NCI-H1417 (cell line): ENCODE measurements at places on chromosomes 13 and 19.

DNA sequence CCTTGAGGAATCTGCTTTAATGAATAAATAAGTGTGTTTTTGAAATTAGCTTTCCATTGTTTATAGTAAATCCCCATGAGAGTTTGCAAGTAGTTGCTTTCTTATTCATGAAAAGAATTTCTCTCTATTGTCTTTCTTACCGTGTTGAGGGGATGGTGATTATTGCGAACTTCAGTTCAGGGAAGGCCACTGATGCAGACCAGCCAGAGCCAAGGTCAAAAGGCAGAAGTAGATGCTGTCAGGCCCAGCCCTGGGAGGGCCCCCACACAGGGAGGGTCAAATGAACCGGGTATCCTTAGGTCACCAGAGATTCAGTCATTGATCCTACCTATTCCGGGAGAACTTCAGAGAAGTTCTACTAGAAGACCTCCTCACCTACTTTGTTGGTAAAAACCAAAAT is 185.9 kb downstream of the NUFIP1 start:
- DNase-seq: no peak

- DNase-seq: no peak
Observed at GRCh38 chr19:54186351-54186750, 3.0 kb downstream of the MBOAT7 start.

DNA sequence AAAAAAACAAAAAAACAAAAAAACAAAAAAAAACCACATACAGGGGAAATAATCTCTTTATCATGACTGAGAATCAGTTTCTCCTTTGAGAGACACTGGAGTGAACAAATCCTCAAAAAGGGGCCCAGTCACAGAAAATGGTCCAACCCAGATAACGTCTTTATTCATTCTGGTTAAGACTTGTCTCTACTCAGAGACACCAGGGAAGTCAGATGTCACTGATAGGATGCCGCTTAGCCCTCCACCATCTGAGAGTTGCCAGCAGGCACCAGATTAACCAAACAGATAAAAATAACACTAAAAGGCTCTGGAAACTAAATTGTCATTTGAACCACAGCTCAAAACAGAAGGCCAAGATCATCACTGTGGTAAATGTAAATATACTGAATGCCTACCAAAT is 1163.4 kb upstream of the ATXN8OS start:
- DNase-seq: no peak

DNA sequence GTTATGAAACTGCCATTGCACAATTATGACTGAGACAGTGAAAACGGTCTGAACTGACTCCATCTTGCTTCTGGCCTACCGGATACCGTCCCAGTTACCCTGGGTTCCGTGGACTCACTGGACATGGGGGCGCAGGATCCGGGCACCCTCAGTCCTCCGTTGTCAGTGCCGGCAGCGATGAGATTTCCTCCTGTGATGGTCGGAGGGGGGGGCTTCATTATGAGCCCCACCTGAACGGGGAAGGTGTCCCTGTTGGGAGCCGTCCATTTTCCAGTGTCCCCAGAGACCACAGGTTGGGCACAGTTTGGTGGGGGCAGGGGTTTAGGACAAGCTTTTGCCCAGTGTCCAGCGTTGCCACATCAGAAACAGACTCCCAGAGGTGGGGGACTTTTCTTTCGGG is 23.4 kb downstream of the TMEM255B start:
- DNase-seq: no peak

- no peak for DNase-seq
Observed at GRCh38 chr13:88097541-88097940, 426.4 kb downstream of the SLITRK5 start.

DNA sequence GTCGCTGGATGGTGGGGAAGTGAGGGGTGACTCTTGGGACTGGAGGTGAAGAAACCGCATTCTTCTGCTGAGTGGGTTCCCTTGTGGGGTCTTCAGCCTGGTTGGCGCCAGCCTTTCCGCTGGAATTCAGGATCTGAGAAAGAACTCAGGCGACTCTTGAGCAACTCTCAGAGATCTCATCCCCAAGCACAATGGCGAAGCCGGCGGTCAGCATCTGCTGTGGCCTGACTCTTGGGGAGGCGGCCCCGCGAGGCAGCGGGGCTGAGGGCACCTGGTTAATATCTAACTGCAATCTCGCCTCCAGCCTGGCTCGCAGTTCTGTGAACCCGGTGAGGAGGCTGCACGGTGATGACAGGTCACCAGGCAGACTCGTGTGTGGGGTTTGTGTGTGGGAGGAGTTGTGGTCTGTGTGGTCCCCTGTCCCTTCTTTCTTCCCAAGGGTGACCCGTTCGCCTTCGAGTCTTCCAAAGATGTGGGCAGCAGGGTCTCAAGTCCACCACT is 883 bp downstream of the ZNF441 start:
- DNase-seq: peak; percentile 55

- DNase-seq: no peak
Observed at GRCh38 chr13:81089371-81090157, 748.6 kb upstream of the SPRY2 start.

DNA sequence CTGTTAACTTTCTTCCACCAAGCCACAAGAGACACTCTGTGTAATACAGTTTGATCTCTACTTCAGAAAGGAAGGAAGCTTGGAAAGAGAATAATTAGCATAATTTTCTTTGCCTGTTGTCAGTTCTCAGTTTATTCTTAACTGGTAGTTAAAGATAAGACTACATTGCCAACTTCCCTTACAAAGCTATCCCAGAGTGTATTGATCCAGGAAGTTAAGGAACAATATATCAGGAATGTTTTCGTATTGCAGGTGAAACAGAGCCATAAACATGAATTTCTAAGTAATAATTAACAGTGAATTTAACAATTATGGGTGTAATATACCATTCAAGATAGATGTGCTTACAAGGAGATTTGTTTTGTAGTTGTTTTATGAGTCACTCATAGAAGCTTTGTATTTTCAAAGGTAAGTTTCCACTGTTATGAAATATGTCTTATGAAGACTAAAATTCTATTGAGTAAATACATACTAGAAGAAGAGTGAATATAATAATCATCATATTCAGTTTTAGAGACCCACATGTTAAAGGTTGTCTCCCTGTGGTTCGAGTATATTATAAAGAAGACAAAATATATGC is 88.4 kb upstream of the KLF5 start:
- DNase-seq: no peak

DNA sequence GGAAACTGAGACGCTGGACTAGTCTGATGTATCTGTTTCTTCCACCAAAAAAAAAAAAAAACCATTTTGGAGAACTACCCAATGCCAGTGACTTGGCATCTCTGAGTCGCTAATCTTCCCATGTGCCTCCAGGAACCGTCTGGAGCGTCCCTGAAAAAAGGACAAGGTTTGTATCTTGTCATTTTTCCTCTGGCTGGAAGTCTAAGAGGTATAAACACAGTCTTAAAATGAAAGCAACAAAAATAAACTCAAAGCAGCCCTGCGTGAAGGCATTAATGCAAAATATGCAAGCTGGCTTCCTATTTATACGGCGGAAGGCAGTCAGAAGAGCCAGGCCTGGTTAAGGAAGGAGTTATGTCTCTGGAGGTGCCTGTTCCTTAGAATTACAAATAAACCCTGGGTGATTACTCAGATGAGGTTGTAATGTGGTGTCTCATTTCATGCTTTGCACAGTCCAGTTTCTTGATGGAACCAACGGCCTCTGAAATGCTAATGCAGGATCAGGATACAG is 20.3 kb downstream of the ACTN4 start:
- no peak for DNase-seq
